ENCODE measurements at places on chromosomes 3 and 15. TPM values are rescaled to one million over a fixed set of nuclear protein-coding genes. Genes with fewer than 3 reads are reported as not detected.

GRCh38 chr3:2958551-2958950 lies 151.6 kb downstream of the IL5RA start:
- DNase-seq, result no peak

DNA sequence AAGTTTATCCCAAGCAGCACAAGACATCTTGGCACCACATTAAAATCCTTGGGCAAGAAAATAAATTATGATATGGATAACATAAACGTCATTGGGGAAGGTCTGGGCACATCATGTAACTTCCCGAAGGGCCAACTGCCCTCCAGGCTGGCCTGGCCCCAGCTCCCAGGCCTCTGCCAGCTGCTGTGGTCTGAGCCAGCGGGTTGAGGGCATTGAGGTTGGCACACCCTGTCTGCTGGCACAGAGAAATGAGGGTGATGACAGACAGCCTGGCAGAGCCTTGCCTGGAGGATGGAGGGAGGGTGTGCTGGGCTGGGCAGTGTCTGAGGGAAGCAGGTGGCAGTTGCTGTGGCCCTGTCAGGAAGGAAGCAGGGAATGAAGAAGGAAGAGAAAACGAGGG lies 3.3 kb upstream of the RBSN start:
- DNase-seq, result peak; percentile 91

MYLK gene
- total RNA-seq, result 9.5 TPM

RETNLB gene
- total RNA-seq, result not detected

KLHL6 gene
- total RNA-seq, result 0.87 TPM

RAD51 gene
- total RNA-seq, result 1.5 TPM

DNA sequence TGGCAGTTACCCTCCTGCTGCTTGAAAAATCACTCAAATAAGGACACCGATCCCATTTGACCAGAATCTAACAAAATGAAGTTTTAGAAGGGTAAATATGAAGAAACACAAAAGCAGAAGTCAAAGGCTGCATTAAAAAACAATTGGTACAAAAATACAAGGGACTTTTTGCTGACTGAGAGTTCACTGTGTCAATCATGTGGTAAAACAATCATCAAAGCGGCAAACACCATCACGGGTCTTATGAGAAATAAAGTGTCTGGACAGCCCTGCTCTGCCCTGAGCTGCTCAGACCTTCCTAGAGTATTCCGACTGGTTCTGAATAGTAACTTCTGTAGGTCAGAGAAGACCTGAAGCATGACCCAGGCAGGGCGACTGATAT lies 137.2 kb upstream of the RAD18 start:
- no peak for DNase-seq

SPINK8 gene
- not detected for total RNA-seq
